Activated CD4-positive, CD25-positive, alpha-beta regulatory T cell treated with anti-CD3 and anti-CD28 coated beads, Interleukin-2, amount 50 U/mL, for 72 hours (primary cell): ENCODE measurements at places on chromosomes 13 and 19.

DNA sequence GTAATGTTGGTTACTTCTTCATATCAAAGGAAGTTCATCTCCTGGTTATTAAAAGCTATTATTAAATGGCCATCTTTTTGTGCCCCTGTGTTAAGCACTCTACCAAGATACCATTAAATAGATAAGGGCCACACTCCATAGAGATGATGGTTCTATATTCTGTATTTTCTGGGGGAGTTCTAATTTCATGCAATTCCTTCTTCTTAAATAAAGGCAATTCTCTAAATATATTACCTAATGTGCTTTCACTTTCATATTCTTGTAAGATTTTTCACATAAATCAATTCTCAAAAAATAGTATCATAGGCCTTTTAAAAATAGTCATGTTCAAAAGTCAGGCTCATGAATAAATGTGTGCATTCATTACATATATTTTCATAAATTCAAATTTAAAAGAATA, 47.0 kb upstream of the USPL1 start:
- DNase-seq: no peak

GRCh38 chr13:100035936-100036335, 53.0 kb upstream of the PCCA start:
- DNase-seq: no peak

- DNase-seq: peak; percentile 39
These were observed 983 bp downstream of the ITM2B start for GRCh38 chr13:48233889-48234488.

- DNase-seq: no peak
These were observed 15.2 kb upstream of the EFNB2 start for GRCh38 chr13:106550570-106551135.

DNA sequence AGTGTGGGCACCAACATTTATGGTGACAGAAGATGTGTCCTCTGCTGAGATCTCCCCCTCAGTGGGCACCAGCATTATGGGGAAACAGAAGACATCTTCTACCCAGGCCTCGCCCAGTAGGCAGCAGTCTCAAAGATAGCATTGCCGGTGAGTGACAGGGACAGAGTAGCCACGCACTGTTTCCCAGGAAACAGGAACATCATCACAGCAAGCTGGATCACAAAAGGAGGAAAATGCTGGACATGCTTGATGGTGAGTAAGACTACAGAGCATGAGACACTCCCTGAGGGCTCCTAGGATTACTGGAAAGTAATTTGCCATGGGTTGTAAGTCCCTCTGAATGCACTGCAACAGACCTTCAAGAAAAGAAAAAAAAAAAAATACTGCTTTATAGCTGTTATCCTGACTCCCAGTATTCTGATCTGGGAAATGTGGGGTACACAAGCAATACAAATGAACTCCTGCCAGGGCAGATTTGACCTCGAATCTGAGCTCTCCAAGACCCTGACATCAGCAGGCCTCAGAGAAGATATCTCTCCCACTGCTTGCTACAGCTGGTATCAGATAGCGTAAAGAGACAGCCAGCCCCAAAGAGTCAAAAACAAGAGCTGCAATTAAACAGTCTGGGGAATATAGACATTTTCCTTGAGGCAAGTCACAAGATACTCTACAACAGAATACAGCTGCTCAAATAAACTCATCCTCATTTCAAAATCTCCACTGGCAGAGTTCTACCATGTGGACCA, 180.4 kb downstream of the RBM26 start:
- DNase-seq: no peak

DNA sequence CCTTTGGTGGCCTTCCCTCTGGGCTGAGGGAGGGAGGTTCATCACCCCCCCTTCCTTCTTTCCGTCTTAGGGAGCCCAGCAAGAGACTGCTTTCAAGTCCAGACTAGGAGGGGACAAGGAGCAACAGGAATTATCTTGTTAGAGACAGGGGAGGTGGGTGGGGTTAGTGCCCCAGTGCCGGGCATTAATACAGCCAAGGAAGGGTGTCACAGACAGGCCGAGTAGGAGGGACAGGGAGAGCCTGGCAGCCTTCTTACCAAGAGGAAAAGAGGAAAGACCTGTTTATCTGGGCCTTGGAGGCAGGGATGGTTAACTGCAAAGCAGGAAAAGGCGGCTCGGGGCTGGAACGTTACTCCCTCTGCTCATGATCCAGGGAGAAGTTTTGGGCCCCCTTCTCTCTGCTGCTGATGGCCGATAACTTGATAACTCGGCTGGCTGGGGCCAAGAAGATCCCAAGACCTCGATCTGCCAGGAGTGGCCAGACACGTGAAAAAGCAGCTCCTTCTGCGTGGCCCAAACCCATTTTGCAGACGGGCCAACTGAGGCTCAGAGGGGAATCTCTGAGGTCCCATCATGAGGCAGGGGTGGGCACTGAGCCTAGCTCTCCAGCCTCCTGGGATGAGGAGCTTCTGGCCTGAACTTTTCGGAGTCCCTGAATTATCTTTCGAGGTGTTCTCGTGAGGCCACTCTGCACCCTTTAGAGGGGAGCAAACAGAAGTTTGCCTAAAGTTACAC, 79.3 kb downstream of the PTPRS start:
- DNase-seq: no peak

DNA sequence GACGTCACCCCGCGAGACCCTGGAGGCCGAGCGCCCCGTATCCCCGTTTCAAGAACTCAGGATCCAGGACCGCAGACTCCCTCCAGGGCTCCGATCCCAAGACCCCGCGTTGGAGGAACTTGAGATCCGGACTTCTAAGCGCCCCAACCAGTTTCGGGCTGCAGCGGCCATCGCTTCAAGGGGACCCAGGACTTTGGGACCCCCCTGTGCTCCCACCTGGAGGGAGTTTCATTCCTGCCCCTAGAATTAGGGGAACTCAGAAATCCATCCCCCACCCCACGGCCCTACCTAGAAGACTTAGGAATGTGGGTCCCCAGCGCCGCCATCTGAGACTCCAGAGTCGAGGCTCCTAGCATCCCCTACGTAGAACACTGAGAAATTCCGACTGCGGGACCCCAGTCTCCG, 400 bp downstream of the PLEKHG2 start:
- no peak for DNase-seq

DNA sequence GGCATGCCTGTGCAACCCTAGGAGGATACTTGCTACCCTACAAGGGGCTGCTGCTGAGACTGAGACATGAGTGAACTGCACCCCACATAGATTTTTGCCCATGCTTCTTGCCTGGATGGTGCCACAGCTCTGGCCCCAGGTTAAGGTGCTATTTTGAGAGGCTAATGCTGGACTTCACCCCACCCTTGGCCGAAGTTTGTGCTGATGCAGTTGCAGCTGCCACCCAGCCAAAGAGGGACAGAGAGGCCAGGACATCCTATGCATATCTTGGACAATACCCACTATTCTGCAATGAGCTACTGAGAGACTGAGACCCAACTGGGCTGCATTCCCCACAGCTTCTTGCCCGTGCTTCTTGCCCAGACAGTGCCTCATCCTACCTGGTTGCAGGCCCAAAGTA, 34.6 kb downstream of the NHLRC3 start:
- no peak for DNase-seq

GRCh38 chr13:62299988-62300387, 884.3 kb upstream of the PCDH20 start:
- no peak for DNase-seq

GRCh38 chr19:35216833-35217648, 11.5 kb downstream of the FAM187B start:
- no peak for DNase-seq

GRCh38 chr19:55270172-55270942, 9.6 kb downstream of the HSPBP1 start:
- no peak for DNase-seq

DNA sequence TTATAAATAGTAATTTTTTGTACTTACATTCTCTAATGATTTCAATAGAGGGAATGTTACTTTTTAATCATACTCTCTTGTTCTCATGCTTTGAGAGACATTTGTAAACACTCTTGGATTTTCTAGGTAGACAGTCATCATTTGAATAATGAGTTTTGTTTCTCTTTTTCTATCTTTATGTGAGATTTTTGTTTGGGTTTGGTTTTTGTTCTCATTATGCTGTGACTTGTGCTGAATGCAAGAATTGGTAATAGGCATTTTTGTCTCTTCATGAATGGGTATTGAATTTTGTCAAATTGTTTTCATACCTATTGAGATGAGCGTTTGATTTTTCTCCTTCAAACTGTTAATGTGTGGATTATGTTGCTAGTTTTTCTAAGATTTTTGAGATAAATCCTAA, 56.8 kb upstream of the GPR183 start:
- DNase-seq: no peak

GRCh38 chr19:30222428-30222873, 149.7 kb upstream of the ZNF536 start:
- DNase-seq: no peak

GRCh38 chr13:46668302-46668720, 115.3 kb downstream of the LRCH1 start:
- DNase-seq: no peak

- no peak for DNase-seq
These were observed 21.7 kb downstream of the ZNF613 start for GRCh38 chr19:51948975-51949374.

GRCh38 chr19:33441828-33442227, 68.3 kb downstream of the CEBPG start:
- DNase-seq: no peak

- no peak for DNase-seq
These were observed 4.8 kb downstream of the B3GLCT start for GRCh38 chr13:31204592-31204991.

- DNase-seq: peak; percentile 81
These were observed 8.0 kb downstream of the NAPSA start for GRCh38 chr19:50357178-50358100.
